Activated CD4-positive, alpha-beta memory T cell treated with anti-CD3 and anti-CD28 coated beads, Interleukin-2, amount 10 ng/mL, durations not matched to agents 7 days and 5 days (primary cell): ENCODE measurements at places on chromosomes 4 and X. TPM values are rescaled to one million over a fixed set of nuclear protein-coding genes. Genes with fewer than 3 reads are reported as not detected.

Gene TEX13C
- not detected for total RNA-seq

GRCh38 chr4:5979981-5980380 lies 38.2 kb downstream of the C4orf50 start:
- no peak for DNase-seq
- H3K4me1 ChIP-seq, result no peaks in the 10 kb centered on the region
- no peak overlapping the region for H3K4me3 ChIP-seq
- no peaks in the 10 kb centered on the region for H3K36me3 ChIP-seq
- no peak overlapping the region for H3K27ac ChIP-seq
- peaks cover 19% of the 10 kb centered on the region for H3K27me3 ChIP-seq

GRCh38 chr4:85408301-85408700 lies 66.6 kb upstream of the ARHGAP24 start:
- H3K36me3 ChIP-seq, result no peaks in the 10 kb centered on the region
- H3K27ac ChIP-seq, result no peak overlapping the region
- DNase-seq, result no peak
- no peaks in the 10 kb centered on the region for H3K27me3 ChIP-seq
- no peak overlapping the region for H3K4me3 ChIP-seq

DNA sequence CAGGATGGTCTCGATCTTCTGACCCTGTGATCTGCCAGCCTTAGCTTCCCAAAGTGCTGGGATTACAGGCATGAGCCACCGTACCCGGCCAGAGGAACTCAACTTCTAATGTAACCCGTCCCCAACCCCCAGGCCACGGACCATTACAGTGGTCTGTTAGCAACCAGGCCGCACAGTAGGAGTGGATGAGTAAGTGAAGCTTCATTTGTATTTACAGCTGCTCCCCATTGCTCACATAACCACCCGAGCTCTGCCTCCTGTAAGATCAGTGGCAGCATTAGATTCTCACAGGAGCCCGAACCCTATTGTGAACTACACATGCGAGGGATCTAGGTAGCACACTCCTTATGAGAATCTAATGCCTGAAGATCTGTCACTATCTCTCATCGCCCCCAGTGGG lies 119.6 kb downstream of the SHROOM3 start:
- H3K27me3 ChIP-seq, result peaks cover 3% of the 10 kb centered on the region
- no peak for DNase-seq
- H3K4me1 ChIP-seq, result no peaks in the 10 kb centered on the region
- no peak overlapping the region for H3K27ac ChIP-seq

- no peak overlapping the region for H3K27ac ChIP-seq
- peaks cover 6% of the 10 kb centered on the region for H3K36me3 ChIP-seq
- no peak overlapping the region for H3K4me3 ChIP-seq
Observed at GRCh38 chr4:40405193-40405592, 70.1 kb downstream of the CHRNA9 start.

DNA sequence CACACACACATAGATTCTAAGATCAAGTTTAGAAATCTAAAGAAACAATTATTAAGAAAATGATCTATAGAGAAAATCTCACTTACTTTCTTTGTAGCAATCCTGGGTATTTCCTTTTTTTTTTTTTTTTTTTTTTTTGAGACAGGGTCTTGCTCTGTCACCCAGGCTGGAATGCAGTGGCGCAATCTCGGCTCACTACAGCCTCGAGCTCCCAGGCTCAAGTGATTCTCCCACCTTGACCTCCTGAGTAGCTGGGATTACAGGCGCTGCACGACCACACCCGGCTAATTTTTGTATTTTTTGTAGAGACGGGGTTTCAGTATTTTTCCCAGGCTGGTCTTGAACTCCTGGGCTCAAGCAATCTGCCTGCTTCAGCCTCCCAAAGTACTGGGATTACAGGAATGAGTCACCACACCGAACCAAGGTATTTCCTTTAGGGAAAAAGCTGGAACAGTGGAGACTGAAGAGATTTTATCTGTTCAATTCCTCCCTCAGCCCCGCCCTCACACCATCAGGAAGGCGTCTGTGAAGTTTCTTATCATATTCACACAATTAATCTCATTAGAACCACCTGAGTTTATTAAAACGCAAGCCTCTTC lies at the start of gene TRIML2:
TSS of gene TRIML2 (minus strand) at position 447 of the 599 bp plus-strand sequence. CDS start 4,235 bp downstream, outside the sequence.
- H3K27ac ChIP-seq, result no peak within 1 kb of the TSS
- no peaks in the 10 kb centered on the region for H3K4me1 ChIP-seq
- no peaks in the 10 kb centered on the region for H3K27me3 ChIP-seq

Gene DOK7
- total RNA-seq, result not detected

GRCh38 chr4:991451-992296 lies 1.5 kb downstream of the SLC26A1 start:
- H3K4me3 ChIP-seq, result no peak overlapping the region
- DNase-seq, result no peak
- no peak overlapping the region for H3K27ac ChIP-seq
- H3K27me3 ChIP-seq, result peaks cover 6% of the 10 kb centered on the region
- no peaks in the 10 kb centered on the region for H3K36me3 ChIP-seq

Gene GPR173
- total RNA-seq, result not detected

DNA sequence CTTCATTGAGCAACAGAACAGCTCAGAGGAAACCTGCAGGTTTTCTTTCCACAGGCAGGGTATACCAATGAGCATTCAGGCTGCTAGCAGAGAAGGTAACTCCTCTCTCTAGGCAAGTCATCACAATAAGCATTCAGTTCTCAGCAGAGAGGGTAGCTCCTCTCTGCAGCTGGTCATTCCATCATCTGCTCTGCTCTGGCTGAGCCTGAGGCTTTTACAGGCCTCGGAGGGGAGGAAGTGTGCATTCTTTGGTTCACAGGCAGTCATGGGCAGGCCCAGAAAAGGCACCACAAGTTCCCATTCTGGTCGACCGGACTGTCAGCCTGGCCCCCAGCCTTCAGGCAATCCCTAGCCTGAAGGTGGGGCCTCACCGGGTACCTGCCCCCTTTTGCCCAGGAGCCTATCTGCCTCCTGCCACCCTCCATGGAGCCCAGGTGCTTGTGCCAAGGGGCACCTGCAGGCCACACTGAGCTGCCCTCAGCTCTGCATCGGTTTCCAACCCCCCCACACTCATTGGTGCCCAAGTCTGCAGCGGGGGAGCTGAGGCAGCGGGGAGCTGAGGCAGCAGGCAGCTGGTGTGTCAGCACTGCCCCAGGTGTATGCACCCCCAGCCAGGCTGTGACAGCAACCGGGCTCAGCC lies 83.1 kb downstream of the PRDM5 start:
- H3K27me3 ChIP-seq, result peaks cover 6% of the 10 kb centered on the region
- H3K27ac ChIP-seq, result no peak overlapping the region
- peaks cover 4% of the 10 kb centered on the region for H3K4me1 ChIP-seq
